Activated T-cell treated with anti-CD3 and anti-CD28 coated beads for 48 hours (primary cell): ENCODE measurements at places on chromosomes 1 and 21.

DNA sequence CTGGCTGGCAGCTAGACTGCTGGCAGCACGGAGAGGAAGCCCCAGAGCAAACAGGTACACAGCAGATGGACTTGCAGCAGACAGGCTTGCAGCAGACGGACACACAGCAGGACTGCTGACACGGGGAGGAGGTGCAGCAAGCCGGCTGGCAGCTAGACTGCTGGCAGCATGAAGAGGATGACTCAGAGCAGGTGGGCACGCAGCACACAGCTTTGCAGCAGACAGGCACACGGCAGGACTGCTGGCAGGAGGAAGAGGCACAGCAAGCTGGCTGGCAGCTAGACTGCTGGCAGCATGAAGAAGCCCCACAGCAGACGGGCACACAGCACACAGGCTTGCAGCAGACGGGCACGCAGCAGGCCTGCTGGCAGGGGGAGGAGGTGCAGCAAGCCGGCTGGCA is 498 bp downstream of the KRTAP10-2 start:
- no peak for DNase-seq

GRCh38 chr1:24995661-24996060 is 65.6 kb upstream of the RUNX3 start:
- no peak for DNase-seq

DNA sequence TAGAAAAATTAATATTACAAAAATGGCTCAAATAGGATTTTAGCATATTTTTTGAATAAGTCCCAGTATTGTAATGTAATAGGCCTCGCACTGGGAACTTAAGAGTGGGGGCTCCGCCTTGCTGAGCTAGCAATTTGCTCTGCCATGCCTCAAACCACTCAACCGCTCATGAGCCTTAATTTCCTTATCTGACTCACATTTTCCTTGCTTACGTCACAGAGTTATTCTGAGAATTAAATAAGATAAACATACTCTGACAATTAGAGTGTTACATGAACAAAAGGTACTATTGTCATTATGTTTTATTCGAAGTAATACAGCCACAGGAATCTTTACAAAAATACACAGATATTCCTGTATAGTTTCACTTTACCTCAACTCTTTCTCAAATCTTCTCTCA is 108.1 kb downstream of the SLC44A5 start:
- no peak for DNase-seq

DNA sequence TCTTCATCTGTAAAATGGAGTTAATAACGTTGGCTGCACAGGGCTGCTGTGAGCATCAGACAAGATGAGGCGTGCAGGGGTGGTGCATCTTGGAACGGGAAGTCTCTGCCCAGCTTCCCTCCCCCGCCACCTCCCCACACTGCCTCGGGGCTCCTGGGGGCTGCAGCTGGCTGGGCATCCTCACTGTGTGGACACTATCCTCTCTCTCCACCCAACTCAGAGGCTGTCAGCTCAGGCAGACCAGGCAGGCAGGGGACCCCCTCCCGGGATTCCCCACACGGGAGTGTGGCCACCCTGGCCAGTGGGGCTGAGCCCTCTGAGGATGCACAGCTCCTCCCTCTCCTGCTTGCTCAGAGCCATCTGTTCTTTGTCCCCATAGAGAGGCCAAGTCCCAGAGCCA is 122.7 kb downstream of the CCDC185 start:
- DNase-seq: no peak

GRCh38 chr1:69613414-69613813 is 45.7 kb downstream of the LRRC7 start:
- DNase-seq: no peak

- no peak for DNase-seq
Observed at GRCh38 chr1:117061986-117062415, 1.9 kb downstream of the TTF2 start.

DNA sequence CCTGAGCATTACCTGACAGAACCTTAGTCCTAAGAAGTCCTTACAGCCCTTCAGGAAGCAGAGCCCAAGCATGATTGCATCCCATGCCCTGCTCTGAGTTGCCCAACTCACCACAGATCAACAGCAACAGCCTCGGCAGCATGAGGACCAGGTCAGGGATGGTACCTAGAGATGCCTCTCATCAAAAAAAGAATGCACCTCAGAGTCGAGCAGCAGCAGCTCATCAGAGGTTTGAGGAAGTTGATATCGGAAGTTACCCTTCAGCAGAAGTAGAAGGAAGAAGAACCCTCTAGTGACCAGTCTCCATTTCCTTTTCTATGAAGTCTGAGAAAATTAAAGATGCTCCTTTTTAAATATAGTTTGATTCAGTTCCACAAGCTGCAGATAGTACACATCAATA is at the start of gene FCRL1:
Gene FCRL1 (minus strand): TSS at position 225 of the 400 bp plus-strand sequence. CDS start 83 bp downstream, at position 142.
- no peak for DNase-seq

- no peak for DNase-seq
Observed at GRCh38 chr21:35573472-35574374, 486.6 kb downstream of the SETD4 start.

DNA sequence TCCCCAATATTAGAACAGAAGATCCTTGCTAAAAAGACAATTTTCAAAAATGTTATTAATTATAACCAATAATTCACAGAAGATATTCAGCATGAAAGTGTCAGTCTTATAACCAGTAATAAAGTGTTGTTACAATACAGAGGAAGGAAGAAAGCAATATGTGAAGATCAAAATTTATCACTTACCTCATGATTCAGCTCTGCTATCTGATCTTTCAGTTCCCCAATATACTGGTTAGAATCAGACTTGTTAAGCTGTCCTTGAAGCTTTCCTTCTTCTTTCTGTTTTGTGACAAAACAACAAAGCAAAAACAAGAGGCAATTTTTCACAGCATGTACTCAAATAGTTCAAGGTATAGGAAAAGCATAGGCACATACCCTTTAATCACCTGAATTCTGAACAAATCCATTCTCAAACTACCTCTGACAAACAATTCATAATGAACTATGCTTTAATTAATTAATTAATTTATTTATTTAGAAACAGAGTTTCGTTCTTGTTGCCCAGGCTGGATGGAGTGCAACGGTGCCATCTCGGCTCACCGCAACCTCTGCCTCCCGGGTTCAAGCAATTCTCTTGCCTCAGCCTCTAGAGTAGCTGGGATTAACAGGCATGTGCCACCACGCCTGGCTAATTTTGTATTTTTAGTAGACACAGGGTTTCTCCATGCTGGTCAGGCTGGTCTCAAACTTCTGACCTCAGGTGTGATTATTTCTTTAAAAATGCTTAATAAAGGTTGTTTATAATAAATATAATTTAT is 76.9 kb upstream of the GFI1 start:
- DNase-seq: no peak

GRCh38 chr21:37139154-37139553 is 66.1 kb downstream of the TTC3 start:
- DNase-seq: no peak

DNA sequence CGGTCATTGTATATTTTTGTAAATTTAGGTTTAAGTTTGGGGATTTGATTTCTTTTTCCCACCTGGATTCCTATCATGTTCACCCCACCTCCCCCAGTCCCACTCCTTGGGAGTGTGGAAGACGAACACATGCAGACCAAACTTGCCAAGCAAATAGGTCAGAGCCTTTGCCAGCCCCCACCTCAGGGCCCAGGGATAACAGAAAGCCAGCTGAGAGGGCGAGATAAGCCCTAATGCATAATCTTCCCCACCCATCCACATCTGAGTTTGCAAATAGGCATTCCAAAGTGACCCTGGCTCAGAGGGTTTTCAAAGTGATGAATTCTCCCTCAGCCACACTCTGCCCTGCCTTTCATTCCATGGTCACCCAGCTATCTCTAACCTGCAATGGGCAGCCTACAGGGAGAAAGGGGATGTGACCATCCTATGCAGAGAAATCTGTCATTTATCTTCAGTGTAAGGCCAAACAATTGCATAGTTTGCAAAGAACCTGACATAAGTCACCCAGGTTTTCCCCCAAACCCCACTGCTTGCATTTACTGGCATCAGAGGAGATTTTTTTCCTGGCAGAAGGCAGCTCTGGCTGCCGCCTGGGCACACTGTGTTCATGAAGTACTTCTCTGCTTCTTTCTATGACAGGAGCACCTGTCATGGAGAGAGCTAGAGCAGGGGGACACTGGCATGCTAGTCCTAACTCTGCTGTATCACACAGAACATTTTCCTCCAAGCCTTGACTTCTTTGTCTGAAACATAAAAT is 69.0 kb upstream of the NFIA start:
- DNase-seq: no peak

- no peak for DNase-seq
Observed at GRCh38 chr1:240663169-240663879, 51.4 kb upstream of the GREM2 start.

- DNase-seq: no peak
Observed at GRCh38 chr1:64539781-64540218, 69.9 kb downstream of the CACHD1 start.

DNA sequence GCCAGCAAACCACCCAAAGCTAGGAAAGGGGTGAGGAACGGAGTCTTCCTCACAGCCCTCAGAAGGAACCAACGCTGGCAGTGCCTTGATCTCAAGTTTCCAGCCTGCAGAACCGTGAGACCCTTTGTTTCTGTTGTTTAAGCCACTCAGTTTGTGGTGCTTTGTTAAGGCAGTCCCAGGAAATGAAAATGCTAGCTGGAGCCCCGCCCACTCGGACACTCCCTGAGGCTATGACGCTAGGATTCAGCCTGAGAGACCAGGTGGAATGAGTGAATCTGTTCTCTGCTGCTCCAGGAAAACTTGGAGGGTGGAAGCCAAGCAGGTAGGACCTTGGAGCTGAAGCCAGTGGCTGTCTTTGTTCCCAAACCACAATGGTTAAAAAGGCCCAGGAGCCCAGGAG is 196.5 kb upstream of the POU3F1 start:
- no peak for DNase-seq

DNA sequence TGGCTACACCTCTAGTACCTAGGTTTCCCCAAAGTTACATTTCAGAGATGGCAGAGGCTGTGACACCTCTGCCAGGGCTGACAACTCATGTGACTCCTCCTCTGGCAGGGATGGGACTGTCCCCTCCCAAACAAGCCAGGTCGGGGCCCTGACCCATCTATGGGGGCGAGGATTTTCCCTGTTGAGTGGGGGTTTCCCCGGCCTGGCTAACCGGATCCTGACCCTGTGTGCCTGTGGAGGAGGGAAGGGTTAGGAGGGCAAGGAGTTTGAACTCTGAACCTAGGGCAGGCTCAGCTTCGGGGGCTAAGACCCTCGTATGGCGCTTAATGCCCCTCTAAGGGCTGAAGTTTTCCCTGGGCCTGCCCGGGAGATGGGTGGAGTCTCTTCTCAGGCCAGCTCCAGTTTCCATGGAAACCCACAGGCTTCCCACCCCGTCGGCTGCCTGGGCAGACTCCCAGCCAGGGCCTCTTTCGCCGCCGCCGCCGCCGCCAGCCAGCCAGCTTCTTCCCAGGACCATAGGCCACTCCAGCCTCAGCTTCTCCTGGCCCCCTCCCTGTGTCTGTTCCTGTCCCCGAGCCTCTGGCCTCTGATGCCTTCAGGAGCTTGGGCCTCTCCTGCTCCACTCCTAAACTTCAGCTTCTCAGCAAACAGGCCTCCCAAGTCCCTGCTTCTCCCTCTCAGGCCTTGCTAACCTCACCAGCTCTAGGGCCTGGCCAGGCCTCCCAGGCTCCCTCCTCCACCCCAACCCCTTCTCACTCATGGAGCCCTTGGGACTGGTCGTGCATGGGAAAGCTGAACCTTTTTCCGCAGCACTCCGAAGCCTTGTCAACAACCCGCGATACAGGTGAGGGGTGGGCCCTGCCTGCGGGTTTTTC is at the start of gene BTBD19:
Gene BTBD19 (plus strand): TSS at position 461 of the 875 bp plus-strand sequence. CDS start 298 bp downstream, at position 759.
- DNase-seq: peak; percentile 77

GRCh38 chr21:41972511-41973205 is 18.8 kb upstream of the C2CD2 start:
- no peak for DNase-seq

GRCh38 chr1:208252836-208253576 is 8.8 kb upstream of the PLXNA2 start:
- no peak for DNase-seq

- no peak for DNase-seq
Observed at GRCh38 chr1:242128951-242129502, 130.1 kb upstream of the MAP1LC3C start.

- DNase-seq: no peak
Observed at GRCh38 chr1:64111787-64112186, 91.6 kb upstream of the UBE2U start.

DNA sequence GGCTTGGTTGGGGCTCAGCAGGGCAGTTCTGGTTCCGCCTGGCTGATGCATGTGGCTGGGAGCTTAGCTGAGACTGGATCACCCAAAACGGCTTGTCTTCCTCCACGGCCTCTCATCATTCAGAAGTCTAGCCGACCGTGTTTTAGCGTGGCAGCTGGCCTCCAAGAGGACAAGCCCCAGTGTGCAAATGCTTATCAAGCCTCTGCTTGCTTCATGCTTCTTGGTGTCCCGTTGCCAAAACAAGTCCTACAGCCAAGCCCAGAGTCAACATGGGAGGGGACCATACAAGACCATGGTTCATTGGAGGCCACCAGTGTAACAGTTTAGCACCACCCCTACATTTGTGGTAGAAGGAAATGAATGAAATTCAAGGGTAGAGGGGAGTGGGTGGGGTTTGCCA is 10.5 kb upstream of the KDF1 start:
- no peak for DNase-seq

DNA sequence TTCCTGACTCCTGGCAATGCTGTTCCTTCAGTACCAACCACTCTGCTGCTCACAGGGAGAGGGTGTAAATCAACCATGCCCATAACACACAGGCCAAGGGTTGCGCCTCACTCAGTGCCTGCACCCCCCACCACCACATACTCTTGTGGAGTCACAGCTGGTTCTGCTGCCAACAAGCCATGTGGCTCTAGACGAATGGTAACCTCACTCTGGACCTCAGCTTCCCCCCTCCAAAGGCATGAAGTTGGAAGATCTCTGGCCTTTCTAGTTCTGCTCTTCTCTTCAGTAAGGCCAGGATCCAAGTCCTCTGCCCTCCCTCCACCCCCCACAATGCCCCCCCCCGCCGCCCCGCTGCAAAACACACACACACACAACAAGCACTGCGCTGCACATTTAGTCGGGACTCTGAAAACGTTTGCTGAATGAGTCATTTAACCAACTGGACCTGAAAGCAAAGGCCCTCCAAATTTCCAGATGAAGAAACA is 1.7 kb upstream of the GLIS1 start:
- DNase-seq: no peak

- peak; percentile 16 for DNase-seq
Observed at GRCh38 chr1:110746644-110747259, 72.0 kb upstream of the KCNA3 start.

- DNase-seq: no peak
Observed at GRCh38 chr1:79310609-79311008, 304.1 kb upstream of the ADGRL4 start.

DNA sequence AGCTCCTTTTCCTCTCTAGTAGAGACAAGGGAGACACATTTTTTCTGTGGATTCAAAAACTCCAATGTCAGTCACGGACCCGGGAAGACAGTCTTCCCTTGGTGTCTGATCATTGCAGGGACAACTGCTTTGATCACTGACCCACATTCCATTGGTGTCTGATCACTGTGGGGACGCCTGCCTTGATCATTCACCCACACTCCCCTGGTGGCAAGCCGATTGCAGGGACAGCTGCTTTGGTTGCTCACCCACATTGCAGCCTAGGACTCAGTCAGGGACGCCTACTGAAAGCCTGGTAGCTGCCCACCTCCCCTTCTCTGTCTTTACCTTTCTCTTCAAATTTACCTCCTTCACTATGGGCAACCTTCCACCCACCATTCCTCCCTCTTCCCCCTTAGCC is 206.6 kb upstream of the DUSP10 start:
- DNase-seq: no peak

GRCh38 chr1:69921486-69921885 is 283.9 kb downstream of the LRRC40 start:
- no peak for DNase-seq
